ENCODE measurements at places on chromosomes 7 and 10. TPM values are rescaled to one million over a fixed set of nuclear protein-coding genes. Genes with fewer than 3 reads are reported as not detected.

Gene NEUROG3
- not detected for total RNA-seq

GRCh38 chr7:17552952-17553351 is 254.5 kb downstream of the AHR start:
- H3K27ac ChIP-seq, result no peak overlapping the region
- no peaks in the 10 kb centered on the region for H3K4me1 ChIP-seq
- no peak overlapping the region for H3K4me3 ChIP-seq
- H3K36me3 ChIP-seq, result no peaks in the 10 kb centered on the region

- peaks cover 3% of the 10 kb centered on the region for H3K36me3 ChIP-seq
- H3K4me1 ChIP-seq, result peaks cover 26% of the 10 kb centered on the region
- DNase-seq, result peak; percentile 24
- H3K27ac ChIP-seq, result no peak overlapping the region
These were observed 4.1 kb upstream of the NT5C2 start for GRCh38 chr10:103197174-103197573.

DNA sequence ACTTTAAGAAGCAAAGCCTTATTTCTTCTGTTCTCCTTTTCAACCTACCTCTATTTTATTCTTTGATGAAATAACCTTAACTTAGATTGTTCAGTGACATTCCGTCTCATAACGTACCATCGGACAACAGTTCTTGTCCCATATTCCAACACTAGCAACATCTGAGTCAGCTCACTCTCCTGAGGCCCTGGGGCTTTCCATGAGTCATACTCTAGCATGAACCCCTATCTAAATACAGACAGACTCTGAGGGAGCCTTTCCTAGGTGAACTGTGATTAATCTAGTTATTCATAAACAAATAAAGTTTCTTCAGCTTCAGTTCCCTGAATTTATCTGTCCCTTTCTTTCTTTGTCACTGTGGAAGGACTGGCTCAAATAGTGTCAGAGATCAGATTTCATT is 168.7 kb upstream of the LYZL1 start:
- no peaks in the 10 kb centered on the region for H3K4me1 ChIP-seq
- no peak overlapping the region for H3K27ac ChIP-seq
- no peaks in the 10 kb centered on the region for H3K36me3 ChIP-seq
- no peaks in the 10 kb centered on the region for H3K27me3 ChIP-seq
- DNase-seq, result no peak

GRCh38 chr10:78253063-78253853 is 219.6 kb downstream of the RPS24 start:
- no peaks in the 10 kb centered on the region for H3K36me3 ChIP-seq
- peaks cover 12% of the 10 kb centered on the region for H3K27me3 ChIP-seq
- H3K4me1 ChIP-seq, result peaks cover 31% of the 10 kb centered on the region
- H3K27ac ChIP-seq, result no peak overlapping the region

Gene CPA4
- total RNA-seq, result not detected

- H3K4me1 ChIP-seq, result no peaks in the 10 kb centered on the region
- H3K27me3 ChIP-seq, result no peaks in the 10 kb centered on the region
- DNase-seq, result no peak
- no peak overlapping the region for H3K4me3 ChIP-seq
- no peaks in the 10 kb centered on the region for H3K36me3 ChIP-seq
- no peak overlapping the region for H3K27ac ChIP-seq
These were observed 39.6 kb upstream of the CACNB2 start for GRCh38 chr10:18100669-18101068.

DNA sequence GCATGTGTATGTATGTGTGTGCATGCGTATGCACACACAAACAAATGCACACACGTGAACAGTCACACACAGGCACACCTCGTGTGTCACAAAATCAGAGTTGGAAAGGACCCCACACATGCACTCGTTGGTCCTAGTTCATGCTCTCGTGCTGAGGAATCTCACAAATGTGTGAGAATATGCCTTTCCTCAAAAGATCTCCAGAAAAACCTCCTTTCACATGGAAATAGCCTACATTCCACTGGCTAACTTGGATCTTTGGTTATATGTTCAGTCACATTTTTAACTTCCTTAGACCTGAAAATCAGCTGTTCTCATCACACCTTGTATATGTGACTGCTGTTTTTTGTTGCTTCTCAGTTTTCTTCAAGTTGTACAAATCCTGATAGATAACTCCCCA is 256.7 kb downstream of the DPP6 start:
- H3K27ac ChIP-seq, result no peak overlapping the region
- no peaks in the 10 kb centered on the region for H3K36me3 ChIP-seq
- H3K27me3 ChIP-seq, result peaks cover 3% of the 10 kb centered on the region
- H3K4me3 ChIP-seq, result no peak overlapping the region

Gene STOX1
- 0.42 TPM for total RNA-seq

GRCh38 chr10:80272793-80273522 is 16.5 kb downstream of the MAT1A start:
- DNase-seq, result no peak
- no peaks in the 10 kb centered on the region for H3K4me1 ChIP-seq
- H3K4me3 ChIP-seq, result no peak overlapping the region
- no peaks in the 10 kb centered on the region for H3K36me3 ChIP-seq
- peaks cover 4% of the 10 kb centered on the region for H3K27me3 ChIP-seq

Gene ZNF487
- total RNA-seq, result 4.8 TPM

- no peak overlapping the region for H3K27ac ChIP-seq
- no peak for DNase-seq
- H3K4me3 ChIP-seq, result no peak overlapping the region
- H3K27me3 ChIP-seq, result no peaks in the 10 kb centered on the region
- no peaks in the 10 kb centered on the region for H3K4me1 ChIP-seq
- H3K36me3 ChIP-seq, result no peaks in the 10 kb centered on the region
These were observed 88.2 kb downstream of the BBS9 start for GRCh38 chr7:33217595-33217994.

Gene MRLN
- not detected for total RNA-seq

GRCh38 chr10:69458430-69459100 is 7.3 kb downstream of the TSPAN15 start:
- peak overlapping the region; percentile 27 for H3K27ac ChIP-seq
- H3K36me3 ChIP-seq, result no peaks in the 10 kb centered on the region
- DNase-seq, result no peak
- H3K4me1 ChIP-seq, result peaks cover 23% of the 10 kb centered on the region

Gene FBXL13
- 0.34 TPM for total RNA-seq

GRCh38 chr7:141161550-141162535 is 88.0 kb downstream of the TMEM178B start:
- H3K27ac ChIP-seq, result no peak overlapping the region
- DNase-seq, result no peak
- no peaks in the 10 kb centered on the region for H3K36me3 ChIP-seq
- no peaks in the 10 kb centered on the region for H3K27me3 ChIP-seq

Gene OIT3
- not detected for total RNA-seq

DNA sequence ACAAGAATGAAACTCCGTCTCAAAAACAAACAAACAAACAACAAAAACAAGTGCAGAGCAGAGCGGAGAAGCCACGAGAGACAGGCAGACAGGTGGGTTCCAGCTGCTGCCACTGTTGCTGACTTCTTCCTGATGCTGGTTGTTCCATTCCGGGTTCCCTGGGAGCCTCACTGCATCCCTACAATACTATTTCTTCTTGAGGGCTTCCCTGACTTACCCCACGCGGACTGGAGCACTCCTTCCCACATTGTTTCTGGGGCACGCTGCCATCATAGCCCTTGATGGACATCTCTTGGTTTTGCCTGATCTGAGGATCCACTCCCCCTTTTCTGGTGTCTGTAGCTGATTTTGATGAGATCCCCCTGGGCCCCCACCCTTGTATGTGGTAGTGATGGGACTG is 5.6 kb upstream of the NKX1-2 start:
- H3K4me3 ChIP-seq, result no peak overlapping the region
- H3K4me1 ChIP-seq, result peaks cover under 1% of the 10 kb centered on the region
- no peak overlapping the region for H3K27ac ChIP-seq
- no peak for DNase-seq
- peaks cover 45% of the 10 kb centered on the region for H3K27me3 ChIP-seq
- H3K36me3 ChIP-seq, result no peaks in the 10 kb centered on the region

- DNase-seq, result no peak
- H3K27me3 ChIP-seq, result peaks cover 58% of the 10 kb centered on the region
- no peak overlapping the region for H3K4me3 ChIP-seq
- H3K36me3 ChIP-seq, result no peaks in the 10 kb centered on the region
- peaks cover 23% of the 10 kb centered on the region for H3K4me1 ChIP-seq
- no peak overlapping the region for H3K27ac ChIP-seq
These were observed 50.6 kb upstream of the STEAP1B start for GRCh38 chr7:22550514-22551030.

DNA sequence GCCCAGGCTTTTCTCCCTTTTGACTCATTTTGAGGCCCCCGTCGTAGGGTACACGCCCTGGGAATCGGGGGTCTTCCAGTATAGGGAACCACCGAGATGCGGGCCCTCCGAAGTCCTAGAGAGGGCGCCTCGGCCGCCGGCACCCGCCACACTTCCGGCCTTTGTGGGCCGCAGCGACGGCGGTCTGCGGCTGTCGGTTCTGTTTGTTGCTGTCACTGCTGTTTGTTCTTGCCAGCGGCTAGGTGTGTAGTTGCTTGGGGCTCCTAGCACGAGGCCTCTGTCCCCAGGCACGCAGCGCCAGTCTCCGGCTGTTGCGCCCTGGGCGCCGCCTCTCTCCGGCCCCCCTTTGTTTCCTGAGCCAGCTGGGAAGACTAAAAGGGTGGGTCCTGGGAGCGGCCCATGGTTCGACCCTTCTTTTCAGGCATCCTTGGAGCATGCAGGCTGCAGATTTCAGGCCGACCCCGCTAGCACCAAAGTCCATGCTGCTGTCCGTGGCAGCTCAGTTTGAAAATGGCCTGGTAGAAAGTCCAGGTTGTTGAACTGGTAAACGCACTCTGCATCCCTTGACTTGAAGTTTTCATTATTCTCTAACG is 17.8 kb upstream of the ZKSCAN1 start:
- peak overlapping the region; percentile 69 for H3K4me3 ChIP-seq
- H3K36me3 ChIP-seq, result no peaks in the 10 kb centered on the region

- H3K27me3 ChIP-seq, result peaks cover 8% of the 10 kb centered on the region
- no peak overlapping the region for H3K27ac ChIP-seq
- H3K36me3 ChIP-seq, result no peaks in the 10 kb centered on the region
- no peak for DNase-seq
- H3K4me1 ChIP-seq, result peaks cover 22% of the 10 kb centered on the region
- H3K4me3 ChIP-seq, result no peak overlapping the region
These were observed 140.6 kb downstream of the ARHGAP22 start for GRCh38 chr10:48464121-48464870.

- peak overlapping the region; percentile 53 for H3K4me3 ChIP-seq
- H3K27me3 ChIP-seq, result no peaks in the 10 kb centered on the region
- H3K27ac ChIP-seq, result peak overlapping the region; percentile 68
- no peak for DNase-seq
- H3K4me1 ChIP-seq, result peaks cover 69% of the 10 kb centered on the region
These were observed 87.6 kb upstream of the AFAP1L2 start for GRCh38 chr10:114491933-114492332.

Gene MEPCE
- 45.4 TPM for total RNA-seq

- no peaks in the 10 kb centered on the region for H3K36me3 ChIP-seq
- no peaks in the 10 kb centered on the region for H3K27me3 ChIP-seq
- DNase-seq, result no peak
- no peak overlapping the region for H3K4me3 ChIP-seq
These were observed 31.8 kb upstream of the BMPER start for GRCh38 chr7:33873518-33873917.

DNA sequence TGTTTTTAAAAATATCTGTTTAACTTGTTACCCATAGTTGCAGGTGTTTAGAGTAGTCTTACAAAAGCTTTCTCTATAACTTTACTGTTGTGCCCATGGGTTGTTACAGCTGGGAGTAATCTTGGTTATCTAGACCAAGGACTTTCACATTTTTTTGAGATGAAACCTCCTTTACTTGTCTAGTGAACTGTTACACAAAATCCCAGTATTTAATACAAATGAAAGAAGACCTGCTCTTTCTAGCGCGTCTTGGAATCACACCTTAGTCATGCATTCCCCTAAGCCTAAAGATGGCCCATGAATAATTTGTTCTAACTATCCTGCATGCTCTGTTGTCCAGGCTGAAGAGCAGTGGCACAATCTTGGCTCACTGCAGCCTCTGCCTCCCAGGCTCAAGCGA is 38.0 kb downstream of the CSGALNACT2 start:
- no peak for DNase-seq
- H3K36me3 ChIP-seq, result peaks cover 86% of the 10 kb centered on the region
- peak overlapping the region; percentile 22 for H3K27ac ChIP-seq
- no peaks in the 10 kb centered on the region for H3K27me3 ChIP-seq

GRCh38 chr7:135795846-135796570 is 47.4 kb upstream of the FAM180A start:
- H3K36me3 ChIP-seq, result no peaks in the 10 kb centered on the region

DNA sequence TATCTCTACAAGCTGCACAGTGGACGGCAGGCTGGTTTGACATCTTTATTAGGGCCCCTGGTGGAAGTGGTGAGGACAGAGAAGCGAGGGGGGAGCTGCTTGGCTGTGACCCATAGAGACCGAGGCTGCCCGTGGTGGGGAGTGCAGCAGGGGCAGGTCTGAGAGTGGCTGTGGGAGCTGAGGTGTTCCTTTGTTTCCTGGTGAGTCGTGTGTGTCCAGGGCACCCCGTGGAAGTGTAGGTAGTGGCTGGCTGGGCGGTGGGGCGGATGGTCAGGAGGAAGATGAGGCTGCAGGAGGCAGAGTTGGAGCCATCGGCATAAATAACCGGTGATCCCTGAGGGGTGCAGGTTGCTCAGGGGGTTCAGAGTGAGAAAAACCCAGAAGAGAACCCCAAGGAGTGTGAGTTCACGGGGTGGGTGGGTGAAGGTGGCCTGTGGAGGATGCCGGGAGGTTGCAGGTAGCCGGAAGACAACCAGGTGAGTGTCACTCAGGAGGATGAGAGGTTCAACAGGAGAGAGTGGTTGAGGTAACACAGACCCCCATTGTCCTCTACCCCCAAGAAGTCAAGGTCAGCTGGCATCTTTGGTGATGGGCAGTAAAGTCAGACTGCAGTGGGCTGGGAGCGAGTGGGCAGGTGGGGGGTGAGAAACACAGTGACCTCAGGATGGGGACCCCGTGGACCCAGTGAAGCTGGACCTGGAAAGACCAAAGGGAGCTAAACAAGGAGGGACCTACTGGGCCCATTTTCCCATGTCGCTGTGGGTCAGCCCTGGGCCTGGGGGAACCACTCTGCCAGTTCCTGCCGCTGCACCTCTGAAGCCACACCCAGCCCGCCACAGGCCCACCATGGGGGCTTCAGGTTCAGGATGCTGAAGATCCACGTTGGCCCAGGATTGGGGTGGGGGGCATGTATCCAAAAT is 7.8 kb downstream of the ATP6V0E2 start:
- no peak for DNase-seq
- H3K27me3 ChIP-seq, result no peaks in the 10 kb centered on the region
- H3K4me1 ChIP-seq, result peaks cover 34% of the 10 kb centered on the region
- H3K4me3 ChIP-seq, result no peak overlapping the region

Gene SH2B2
- 0.16 TPM for total RNA-seq

Gene SH2D4B
- total RNA-seq, result 0.21 TPM

- peaks cover 41% of the 10 kb centered on the region for H3K4me1 ChIP-seq
- H3K27me3 ChIP-seq, result peaks cover 63% of the 10 kb centered on the region
- H3K27ac ChIP-seq, result no peak overlapping the region
These were observed 1.0 kb downstream of the IGFBP3 start for GRCh38 chr7:45919993-45920459.

DNA sequence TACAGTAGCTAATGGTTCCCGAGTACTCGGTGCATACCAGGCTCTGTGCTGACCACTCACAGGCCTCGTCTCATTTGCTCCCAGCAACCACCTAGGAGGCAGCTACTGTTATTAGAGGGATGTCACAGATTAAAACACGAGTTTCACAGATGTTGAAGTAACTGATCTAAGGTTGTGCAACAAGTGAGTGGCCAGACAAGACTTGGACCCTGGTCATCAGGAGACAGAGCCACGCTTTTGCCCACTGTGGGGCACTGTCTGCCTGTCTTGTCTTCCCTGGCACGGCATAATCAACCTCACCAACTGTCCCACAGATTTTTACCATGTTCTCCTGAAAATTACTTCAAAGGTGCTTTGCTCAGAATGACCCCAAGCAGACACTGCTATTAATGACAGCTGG is 111.6 kb upstream of the HABP2 start:
- DNase-seq, result no peak
- H3K36me3 ChIP-seq, result no peaks in the 10 kb centered on the region
- no peak overlapping the region for H3K4me3 ChIP-seq
